ENCODE measurements at places on chromosomes 13 and 19.

- DNase-seq, result no peak
Observed at GRCh38 chr13:33615436-33615835, 202.5 kb upstream of the RFC3 start.

- no peak for DNase-seq
Observed at GRCh38 chr19:53357821-53358581, 7.5 kb upstream of the ZNF525 start.

GRCh38 chr19:10991076-10991475 is 30.2 kb downstream of the SMARCA4 start:
- DNase-seq, result no peak

DNA sequence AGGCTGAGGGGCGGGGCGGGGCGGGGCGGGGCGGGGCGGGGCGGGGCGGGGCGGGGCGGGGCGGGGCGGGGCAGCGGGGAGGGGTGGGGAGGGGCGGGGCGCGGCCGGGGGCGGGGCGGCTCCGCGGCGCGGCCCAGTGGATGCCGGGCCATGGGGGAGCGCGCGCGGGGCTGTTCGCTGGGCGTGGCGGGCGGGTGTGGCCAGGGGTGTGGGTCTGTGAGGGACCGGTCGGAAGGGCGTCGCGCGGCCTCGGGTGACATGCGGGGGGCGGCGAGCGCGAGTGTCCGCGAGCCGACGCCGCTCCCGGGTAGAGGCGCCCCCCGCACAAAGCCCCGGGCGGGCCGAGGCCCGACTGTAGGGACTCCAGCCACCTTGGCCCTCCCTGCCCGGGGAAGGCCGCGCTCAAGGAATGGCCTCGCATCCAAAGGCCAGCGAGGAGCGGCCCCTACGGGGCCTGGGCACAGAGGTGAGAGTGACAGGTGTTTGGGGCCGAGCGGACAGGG is at the start of gene ZFP28:
ZFP28 (plus strand) TSS at position 188 of the 503 bp plus-strand sequence; CDS start at position 259, 71 bp downstream.
- peak; percentile 79 for DNase-seq

- no peak for DNase-seq
Observed at GRCh38 chr19:33225458-33225926, at the start of gene SLC7A10. Gene SLC7A10 (minus strand): TSS chr19:33225850. CDS start chr19:33225703, 147 bp downstream.

- no peak for DNase-seq
Observed at GRCh38 chr13:111337206-111337605, 16.8 kb downstream of the TEX29 start.

Data from stimulated activated CD4-positive, alpha-beta T cell treated with anti-CD3 and anti-CD28 coated beads, Interleukin-15, amount 100 ng/mL, for 24 hours (primary cell).